ENCODE measurements at places on chromosomes 1 and 21. TPM values are rescaled to one million over a fixed set of nuclear protein-coding genes. Genes with fewer than 3 reads are reported as not detected.

The SMPDL3B gene
- 29.2 TPM for total RNA-seq

The DNALI1 gene
- not detected for total RNA-seq

The OR14K1 gene
- total RNA-seq: not detected

The TNFSF4 gene
- 0.23 TPM for total RNA-seq

The SPRR1B gene
- total RNA-seq: not detected

The MCOLN3 gene
- total RNA-seq: 8.4 TPM

The ZNF684 gene
- total RNA-seq: 6.0 TPM

GRCh38 chr1:26360807-26361604 lies 7.1 kb upstream of the CRYBG2 start:
- no peak for DNase-seq
- no peak overlapping the region for H3K4me3 ChIP-seq
- no peak overlapping the region for H3K27ac ChIP-seq
- no peaks in the 10 kb centered on the region for H3K27me3 ChIP-seq
- peaks cover 33% of the 10 kb centered on the region for H3K4me1 ChIP-seq
- no peaks in the 10 kb centered on the region for H3K36me3 ChIP-seq

DNA sequence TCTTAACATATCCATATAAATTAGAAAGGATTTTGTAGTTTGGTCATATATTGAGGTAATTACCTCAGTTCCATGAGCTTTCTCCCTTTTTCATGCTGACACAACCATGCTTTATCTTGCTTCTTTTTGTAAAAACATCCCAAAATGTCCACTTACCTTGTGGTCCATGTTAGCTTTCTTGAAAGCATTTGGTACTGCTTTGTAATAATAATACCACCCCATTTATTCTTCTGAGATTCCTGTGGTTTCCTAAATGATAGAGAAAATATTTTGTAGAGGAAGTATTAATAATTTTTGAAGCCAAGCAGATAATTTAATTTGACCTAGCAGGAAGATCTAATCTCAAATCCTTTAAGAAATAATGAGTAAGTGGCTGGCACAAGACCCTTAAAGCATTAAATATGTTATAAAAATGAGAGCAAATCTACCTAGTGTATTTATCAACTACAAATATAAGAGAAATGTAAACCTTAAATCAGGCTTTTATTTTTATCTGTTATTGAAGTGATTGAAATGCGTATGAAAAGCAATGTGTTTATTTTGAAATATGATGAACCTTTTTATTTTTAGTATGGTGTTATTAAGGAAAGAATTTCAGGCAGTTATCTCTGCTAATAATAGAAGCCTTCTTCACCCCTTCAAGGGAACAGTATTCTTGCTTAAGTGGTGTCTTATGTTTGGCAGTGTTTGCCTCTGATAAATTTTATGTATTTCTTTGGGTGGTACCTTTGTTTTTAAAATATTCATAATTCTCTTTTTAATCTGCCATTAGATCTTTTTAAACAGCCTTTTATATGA lies 9.2 kb downstream of the PRKAA2 start:
- H3K36me3 ChIP-seq: 0 out of 2 replicates have a peak, but pooled peaks cover 4% of the 10 kb centered on the region
- H3K27me3 ChIP-seq: no peaks in the 10 kb centered on the region
- H3K4me3 ChIP-seq: no peak overlapping the region
- no peaks in the 10 kb centered on the region for H3K4me1 ChIP-seq

DNA sequence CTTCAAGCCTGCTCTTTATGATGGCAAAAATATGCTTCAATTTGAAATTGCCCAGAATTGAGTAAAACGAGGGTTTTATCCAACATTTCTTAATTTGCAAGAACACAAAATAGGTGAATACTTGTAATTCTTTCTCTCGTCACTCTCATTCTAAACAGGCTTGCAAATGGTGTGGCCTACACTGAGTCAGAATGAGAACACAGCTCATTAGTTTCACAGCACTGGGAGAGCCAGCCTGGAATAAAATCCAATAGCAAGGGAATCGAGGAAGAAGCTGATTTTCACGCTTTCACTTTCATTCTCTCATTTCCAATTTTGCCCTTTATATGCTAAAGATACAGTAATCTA lies 537.5 kb downstream of the LTN1 start:
- H3K36me3 ChIP-seq: no peaks in the 10 kb centered on the region
- no peak for DNase-seq

GRCh38 chr21:31479222-31479621 lies 135.2 kb upstream of the TIAM1 start:
- H3K4me1 ChIP-seq: no peaks in the 10 kb centered on the region
- no peaks in the 10 kb centered on the region for H3K27me3 ChIP-seq
- H3K4me3 ChIP-seq: no peak overlapping the region
- no peak overlapping the region for H3K27ac ChIP-seq
- no peak for DNase-seq

GRCh38 chr21:18138507-18138906 lies 106.1 kb upstream of the CHODL start:
- H3K4me3 ChIP-seq: no peak overlapping the region
- no peaks in the 10 kb centered on the region for H3K36me3 ChIP-seq
- H3K27ac ChIP-seq: no peak overlapping the region
- no peaks in the 10 kb centered on the region for H3K27me3 ChIP-seq

GRCh38 chr1:61186753-61187152 lies 104.4 kb downstream of the NFIA start:
- no peaks in the 10 kb centered on the region for H3K27me3 ChIP-seq
- no peaks in the 10 kb centered on the region for H3K36me3 ChIP-seq
- DNase-seq: no peak

- H3K27me3 ChIP-seq: no peaks in the 10 kb centered on the region
- peaks cover 3% of the 10 kb centered on the region for H3K36me3 ChIP-seq
- peaks cover 62% of the 10 kb centered on the region for H3K4me1 ChIP-seq
- peak; percentile 94 for DNase-seq
- peak overlapping the region; percentile 84 for H3K4me3 ChIP-seq
- H3K27ac ChIP-seq: peak overlapping the region; percentile 96
Measured at GRCh38 chr1:221965252-221965651, 223.4 kb upstream of the DUSP10 start.

GRCh38 chr1:197319631-197320030 lies 51.6 kb downstream of the CRB1 start:
- H3K27ac ChIP-seq: no peak overlapping the region
- no peak for DNase-seq
- H3K27me3 ChIP-seq: no peaks in the 10 kb centered on the region
- no peaks in the 10 kb centered on the region for H3K36me3 ChIP-seq

- DNase-seq: no peak
- H3K27ac ChIP-seq: peak overlapping the region; percentile 33
- no peaks in the 10 kb centered on the region for H3K36me3 ChIP-seq
- peaks cover 16% of the 10 kb centered on the region for H3K4me1 ChIP-seq
- no peak overlapping the region for H3K4me3 ChIP-seq
Measured at GRCh38 chr1:100799548-100799947, 80.0 kb downstream of the VCAM1 start.

GRCh38 chr1:172201572-172201971 lies 218.9 kb upstream of the C1orf105 start:
- no peaks in the 10 kb centered on the region for H3K4me1 ChIP-seq
- DNase-seq: no peak
- no peaks in the 10 kb centered on the region for H3K36me3 ChIP-seq
- H3K27ac ChIP-seq: no peak overlapping the region
- no peak overlapping the region for H3K4me3 ChIP-seq
- no peaks in the 10 kb centered on the region for H3K27me3 ChIP-seq

- no peaks in the 10 kb centered on the region for H3K27me3 ChIP-seq
- no peak for DNase-seq
- peak overlapping the region; percentile 77 for H3K27ac ChIP-seq
- H3K4me1 ChIP-seq: peaks cover 12% of the 10 kb centered on the region
- H3K36me3 ChIP-seq: no peaks in the 10 kb centered on the region
Measured at GRCh38 chr1:150185481-150185880, 35.8 kb downstream of the PLEKHO1 start.

GRCh38 chr1:207882692-207883091 lies 28.2 kb downstream of the CD34 start:
- no peak overlapping the region for H3K27ac ChIP-seq
- peaks cover 6% of the 10 kb centered on the region for H3K27me3 ChIP-seq
- no peak overlapping the region for H3K4me3 ChIP-seq
- H3K4me1 ChIP-seq: no peaks in the 10 kb centered on the region

- DNase-seq: no peak
- no peak overlapping the region for H3K27ac ChIP-seq
- H3K4me3 ChIP-seq: no peak overlapping the region
- no peaks in the 10 kb centered on the region for H3K36me3 ChIP-seq
Measured at GRCh38 chr1:39087435-39087834, 61.3 kb downstream of the NDUFS5 start.

Data from PC-9 (cell line).